GDM1 (cell line): ENCODE measurements at places on chromosomes 11 and 22.
A peak's percentile ranks its signal among the peaks of the same experiment; 100 is the strongest.

- no peak for DNase-seq
Observed at GRCh38 chr11:133692126-133692934, 153.0 kb downstream of the SPATA19 start.

- DNase-seq = no peak
Observed at GRCh38 chr11:110349138-110349996, 53.0 kb upstream of the RDX start.

DNA sequence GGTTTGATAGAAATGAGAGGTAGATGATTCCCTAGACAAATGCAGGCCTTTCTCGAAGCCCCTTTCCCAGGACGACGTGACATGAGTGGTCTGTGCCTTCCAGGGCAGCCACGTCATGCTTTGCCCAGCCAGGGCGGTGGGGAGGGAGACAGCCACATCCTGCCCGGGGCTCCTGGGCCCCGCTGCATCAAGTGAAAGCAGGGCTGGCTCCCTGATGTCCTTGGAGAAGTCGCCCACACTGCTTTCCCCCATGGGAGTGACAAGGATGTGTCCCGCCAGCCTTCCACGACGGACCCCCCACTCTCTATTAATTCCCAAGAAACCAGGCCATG lies 13.2 kb downstream of the PPARA start:
- DNase-seq = no peak

DNA sequence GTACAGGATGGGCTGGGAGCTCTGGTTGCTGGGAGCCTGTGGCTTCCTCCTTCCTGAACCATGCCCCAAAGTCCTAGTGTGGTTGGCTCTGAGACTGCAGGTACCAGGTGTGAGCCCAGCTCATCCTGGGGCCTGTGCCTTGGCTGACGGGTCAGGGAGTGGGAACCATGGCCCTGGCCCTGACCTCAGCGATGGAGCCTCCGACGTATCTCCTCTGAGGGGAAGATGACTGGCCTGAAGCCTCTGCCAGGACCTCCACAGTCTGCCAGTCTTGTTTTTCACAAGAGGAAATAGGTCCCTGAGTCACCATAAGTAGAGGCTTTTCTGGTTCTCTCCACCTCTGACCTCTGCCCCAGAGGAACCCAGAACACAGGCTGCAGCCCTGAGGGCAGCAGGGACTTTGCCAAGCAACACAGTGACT lies 3.4 kb downstream of the RCE1 start:
- no peak for DNase-seq

DNA sequence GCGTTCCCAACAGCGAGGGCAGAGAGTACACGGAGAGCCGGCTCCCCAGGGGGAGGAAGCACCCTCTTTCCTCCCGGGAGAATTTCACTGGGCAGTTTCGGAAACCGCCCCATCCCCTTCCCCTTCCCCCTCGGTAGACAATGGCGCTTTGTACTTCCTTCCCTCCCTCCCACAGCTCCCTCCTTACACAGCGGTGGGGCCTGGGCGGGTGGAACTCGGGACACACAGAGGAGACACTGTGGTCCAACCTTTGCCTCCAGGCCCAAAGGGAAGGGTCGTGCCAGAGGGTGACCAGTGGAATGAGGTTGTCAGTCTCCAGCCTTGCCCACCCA lies 4.3 kb downstream of the SMTN start:
- DNase-seq = peak; percentile 32

DNA sequence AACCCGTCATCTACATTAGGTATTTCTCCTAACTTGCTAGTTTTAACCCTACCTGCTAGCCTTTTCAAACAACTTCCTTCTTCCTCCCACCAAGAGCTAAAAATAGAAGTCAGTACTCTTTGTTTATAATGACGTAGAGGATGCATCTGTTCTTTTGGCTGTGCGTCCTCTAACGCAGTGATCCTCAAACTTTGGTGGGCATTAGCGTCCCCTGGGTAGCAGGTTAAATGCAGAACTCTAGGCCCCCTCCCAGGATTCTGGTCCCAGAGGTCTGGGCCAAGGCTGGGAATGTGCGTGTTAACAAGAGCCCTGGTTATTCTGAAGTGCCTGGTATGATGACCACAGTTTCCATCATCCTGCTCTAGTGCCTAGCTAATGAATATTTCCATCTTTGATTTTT lies 67.6 kb downstream of the BARX2 start:
- no peak for DNase-seq

- DNase-seq = no peak
Observed at GRCh38 chr11:103024086-103024485, 67.9 kb downstream of the DCUN1D5 start.

DNA sequence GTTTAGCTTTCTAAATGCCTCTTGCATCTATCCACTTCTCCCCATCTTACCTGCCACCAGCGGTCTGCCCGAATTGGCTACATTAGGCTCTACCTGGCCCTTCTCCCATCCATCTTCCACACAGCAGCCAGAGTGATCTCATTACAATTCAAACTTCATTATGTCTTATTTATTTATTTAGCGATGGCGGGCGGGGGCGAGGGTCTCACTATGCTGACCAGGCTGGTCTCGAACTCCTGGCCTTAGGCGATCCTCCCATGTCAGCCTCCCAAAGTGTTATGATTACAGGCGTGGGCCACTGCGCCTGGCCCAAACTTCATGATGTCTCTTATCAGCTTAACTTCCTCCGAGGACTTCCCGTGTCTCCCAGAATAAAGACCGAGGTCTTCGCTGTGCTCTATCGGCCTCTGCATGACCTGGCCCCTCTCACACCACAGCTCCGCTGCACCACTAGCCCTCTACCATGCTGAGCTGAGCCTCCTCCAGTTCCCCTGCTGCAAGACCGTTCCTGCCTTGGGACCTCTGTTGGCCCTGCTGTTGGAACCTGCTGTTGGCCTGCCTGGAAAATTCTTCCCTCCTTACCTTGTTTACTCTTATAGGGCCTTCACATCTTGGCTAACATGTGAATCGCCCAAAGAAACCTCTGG lies 870 bp upstream of the CTTN start:
- DNase-seq = peak; percentile 23

DNA sequence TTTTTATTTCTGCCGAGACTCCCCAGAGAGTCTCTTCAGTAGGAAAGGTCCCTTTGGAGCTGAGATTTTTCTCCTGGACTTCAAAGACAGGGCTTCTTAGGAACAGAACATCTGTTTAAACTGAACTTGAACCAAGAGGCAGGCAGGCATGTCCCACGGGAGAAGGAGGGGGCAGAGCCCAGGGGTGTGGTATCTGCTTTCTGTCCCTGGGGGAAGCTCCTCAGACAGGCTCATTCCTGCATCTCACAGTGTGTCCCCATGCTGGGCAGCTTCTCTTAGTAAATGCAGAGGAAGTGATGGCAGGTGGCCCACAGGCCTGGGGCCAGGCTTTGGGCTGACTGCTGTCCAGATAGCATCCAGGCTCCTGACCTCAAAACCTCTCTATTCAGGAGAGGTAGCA lies 47.3 kb downstream of the TSPAN18 start:
- DNase-seq = no peak

DNA sequence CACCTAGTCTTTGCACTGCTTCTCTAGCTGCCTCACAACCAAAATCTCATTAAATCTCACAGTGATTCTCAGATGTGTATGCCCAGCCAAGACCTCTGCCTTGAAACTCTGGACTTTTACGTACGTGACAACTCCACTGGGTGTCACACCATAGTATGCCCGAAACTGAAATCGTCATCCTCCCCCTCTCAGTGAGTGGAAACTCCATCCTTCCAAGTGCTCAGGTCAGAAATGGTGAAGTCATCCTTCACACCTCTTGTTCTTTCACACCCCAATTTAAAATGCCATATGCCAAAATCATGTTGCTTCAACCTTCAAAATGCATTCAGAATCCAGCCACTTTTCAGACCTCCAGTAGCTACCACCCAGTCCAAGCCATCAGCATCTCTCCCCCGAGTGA lies 42.5 kb downstream of the SFI1 start:
- no peak for DNase-seq

GRCh38 chr11:9330387-9331384 lies 16.3 kb upstream of the TMEM41B start:
- no peak for DNase-seq

GRCh38 chr22:43994006-43994405 lies 30.1 kb upstream of the PARVB start:
- DNase-seq = no peak

- no peak for DNase-seq
Observed at GRCh38 chr11:72088076-72088808, 7.6 kb downstream of the LRRC51 start.

GRCh38 chr11:15093432-15093831 lies 20.0 kb downstream of the CALCB start:
- peak; percentile 25 for DNase-seq

GRCh38 chr11:1757861-1758610 lies 5.7 kb downstream of the CTSD start:
- peak; percentile 91 for DNase-seq

DNA sequence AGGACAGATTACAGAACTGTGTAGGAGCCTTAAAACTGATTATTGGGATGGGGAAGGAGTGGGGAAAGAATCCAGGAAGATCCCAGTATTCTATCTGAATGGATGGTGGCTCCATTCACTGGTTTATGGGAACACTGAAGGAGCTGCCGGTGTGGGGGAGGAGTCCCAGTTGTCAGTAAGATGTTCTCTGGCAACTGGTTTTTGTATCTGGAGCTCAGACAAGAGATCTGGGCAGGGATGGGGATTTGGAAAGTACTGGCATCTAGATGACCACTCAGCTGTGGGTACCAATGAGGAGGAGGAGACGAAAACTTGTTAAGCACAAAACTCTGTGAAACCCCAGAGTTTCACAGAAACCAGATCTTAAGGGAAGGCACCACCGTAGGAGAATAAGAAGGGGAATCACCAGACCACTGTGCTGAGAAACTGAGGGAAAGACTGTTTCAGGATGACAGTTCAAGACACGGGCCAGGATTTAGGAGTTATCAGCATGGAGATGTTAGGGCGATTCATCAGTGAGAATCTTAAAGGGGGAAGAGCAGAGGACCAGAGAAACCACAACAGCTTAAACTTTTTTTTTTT lies 28.1 kb downstream of the LDLRAD3 start:
- no peak for DNase-seq

DNA sequence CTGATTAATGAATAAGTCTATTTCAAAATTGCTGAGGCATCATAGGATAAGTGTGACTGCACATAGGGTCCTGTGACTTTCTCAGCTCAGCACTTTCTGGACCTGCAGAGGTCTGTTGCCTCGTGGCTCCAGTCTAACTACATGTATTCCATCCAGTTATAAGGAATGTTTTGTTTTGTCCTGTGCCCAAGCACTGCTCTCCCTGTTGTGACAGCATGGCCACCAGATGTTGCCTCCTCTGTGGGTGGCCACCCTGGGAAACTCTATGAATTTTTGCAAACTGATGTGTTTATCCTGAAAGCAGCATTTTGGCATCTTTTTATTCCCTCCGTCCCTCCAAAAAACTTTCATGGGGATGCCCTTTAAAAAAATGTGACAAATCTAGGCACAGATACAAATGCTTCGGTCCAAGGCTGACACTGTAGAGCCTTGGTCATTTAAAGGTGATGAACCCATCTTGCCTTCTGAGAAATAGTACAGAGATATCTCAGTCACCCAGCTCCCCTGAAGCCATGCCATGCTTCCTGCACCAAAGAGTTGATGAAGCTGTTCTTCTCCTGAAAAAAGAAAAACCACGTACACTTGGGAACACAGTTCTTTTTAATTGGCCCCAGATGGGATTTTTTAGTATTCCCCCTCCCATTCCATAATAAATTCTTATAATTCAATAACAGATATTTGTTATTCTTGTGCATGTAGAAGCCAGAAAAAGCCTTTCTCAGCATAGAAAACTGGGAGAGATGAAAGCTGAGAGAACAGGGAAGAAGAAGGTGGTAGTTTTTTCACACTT lies 72.6 kb downstream of the CCDC34 start:
- no peak for DNase-seq

DNA sequence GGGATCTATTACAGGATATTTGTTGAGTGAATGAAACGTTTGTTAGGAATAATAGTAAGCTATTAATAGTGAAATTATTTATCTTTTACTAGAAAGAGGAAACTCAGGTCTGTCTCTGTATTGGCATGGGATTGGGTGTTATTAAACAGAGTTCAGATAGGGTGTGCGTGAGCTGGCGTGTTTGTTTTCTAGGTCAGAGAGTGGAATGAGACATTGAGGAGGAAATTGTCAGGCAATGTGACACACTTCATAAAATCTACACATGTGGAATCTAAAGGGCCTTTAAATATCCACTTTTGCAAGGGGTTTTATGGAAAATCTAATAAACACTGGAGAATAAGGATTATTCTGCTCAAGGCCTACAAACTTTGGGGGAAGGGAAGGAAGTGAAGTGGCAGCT lies 552.9 kb downstream of the NTM start:
- DNase-seq = no peak

DNA sequence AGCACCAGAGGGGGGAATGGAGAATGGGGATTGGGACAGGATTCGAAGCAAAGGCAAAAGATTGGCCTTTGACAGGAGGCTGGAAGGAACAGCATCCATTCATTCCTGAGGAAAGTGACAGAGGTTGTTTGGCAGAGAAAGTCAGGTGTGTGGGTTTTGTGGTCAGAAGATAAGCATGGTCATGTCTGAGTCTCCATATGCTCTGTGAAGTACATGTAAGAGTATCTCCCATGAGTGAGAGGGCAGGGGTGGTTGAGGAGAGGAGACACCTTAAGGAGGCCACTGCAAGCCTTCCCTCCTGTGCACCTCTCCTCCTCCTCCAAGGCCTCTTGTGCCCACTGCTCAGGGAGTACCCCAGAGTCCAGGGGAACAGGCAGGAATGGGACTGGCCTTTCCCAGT lies 1.9 kb upstream of the NLRP10 start:
- DNase-seq = no peak

GRCh38 chr11:133712051-133712560 lies 133.2 kb downstream of the SPATA19 start:
- DNase-seq = no peak

DNA sequence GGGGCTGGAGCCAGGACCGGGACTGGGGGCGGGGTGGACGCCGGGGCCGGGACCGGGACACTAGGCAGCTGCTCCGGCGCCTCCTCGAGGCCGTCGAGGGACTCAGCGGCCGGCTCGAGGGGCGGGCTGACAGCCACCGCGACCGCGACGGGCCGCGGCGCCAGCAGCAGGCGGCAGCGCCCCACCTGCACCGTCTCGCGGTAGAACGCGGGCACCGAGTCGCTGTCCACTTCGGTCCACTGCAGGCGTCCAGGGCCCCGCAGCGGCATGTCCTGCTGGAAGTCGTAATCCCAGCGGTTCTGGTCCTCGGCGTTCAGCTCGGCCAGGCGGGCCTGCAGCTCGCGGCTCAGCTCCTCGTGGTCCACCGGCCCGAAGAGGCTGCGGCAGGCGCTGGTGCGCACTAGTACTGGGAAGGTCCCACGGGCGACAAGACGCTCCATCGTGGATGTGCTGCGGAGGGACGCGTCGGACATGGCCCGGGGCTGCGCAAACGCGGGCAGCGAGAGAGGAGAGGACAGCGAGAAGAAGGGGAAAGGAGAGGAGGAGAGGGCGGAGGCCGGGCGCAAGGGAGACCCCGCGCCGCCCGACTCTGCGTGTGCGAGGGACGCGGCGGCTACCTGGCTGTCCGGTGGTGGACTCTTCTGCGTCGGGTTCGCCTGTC lies 428 bp downstream of the CDKN1C start:
- peak; percentile 42 for DNase-seq
